ENCODE measurements at places on chromosomes 5 and 9.
A peak's percentile ranks its signal among the peaks of the same experiment; 100 is the strongest.

GRCh38 chr5:639253-639530, 27.1 kb downstream of the CEP72 start:
- no peak for DNase-seq

DNA sequence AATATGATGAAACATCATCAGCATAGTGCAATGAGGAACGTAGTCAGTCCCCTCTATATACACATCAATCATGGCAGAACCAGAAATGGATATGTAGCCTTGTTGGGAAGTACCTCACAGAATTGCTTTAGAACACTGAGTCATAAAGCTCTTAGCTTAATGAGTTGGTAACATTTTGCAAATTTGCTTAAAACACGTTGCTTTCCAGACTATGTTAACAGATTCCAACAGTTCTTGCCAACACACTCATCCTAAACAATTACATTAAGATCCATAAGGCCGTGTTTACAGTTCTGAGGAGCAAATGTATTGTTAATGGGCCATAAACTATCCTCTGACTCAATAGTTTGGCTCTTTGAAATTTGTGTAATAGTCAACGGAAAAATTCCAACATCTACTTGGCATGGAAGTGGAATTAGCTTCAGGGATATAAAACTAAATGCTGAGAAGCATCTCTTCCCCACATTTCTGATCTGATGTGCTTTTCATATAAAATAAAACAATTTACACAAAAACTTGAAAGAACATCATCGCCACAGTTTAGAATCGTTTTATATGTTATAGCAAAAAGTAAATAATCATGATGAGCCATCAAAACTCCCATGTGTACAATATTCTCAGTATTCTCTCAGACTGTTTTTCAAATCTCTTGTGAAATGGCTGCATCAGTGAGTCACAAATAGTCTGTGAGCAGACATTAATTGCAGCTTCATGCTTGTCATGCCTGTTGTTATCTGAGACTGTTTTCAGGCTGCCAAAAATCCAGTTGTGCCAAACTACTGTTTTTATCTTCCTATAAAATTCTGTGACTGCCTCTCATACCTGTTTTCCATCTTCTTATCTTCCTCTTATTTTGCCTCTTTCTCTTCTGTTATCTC, 291.9 kb downstream of the COX7C start:
- DNase-seq: no peak

DNA sequence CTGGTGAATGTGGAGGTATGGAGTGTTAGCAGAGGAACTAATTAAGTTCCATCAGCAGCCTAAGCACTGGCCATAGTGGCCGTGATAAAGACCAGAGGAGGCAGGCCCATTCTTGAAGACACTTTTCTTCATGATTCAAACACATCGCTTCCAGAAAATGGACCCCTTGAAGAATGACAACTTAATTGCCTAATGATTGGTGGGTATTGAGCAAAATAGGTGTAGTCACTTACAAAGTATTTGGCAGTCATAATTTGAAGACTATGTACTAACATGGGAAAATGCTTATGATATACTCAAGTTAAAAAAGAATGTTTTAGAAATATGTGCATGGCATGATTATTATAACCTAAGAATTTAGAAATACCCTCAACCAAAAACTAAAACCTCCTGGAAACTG, 44.8 kb downstream of the MEGF10 start:
- DNase-seq: no peak

DNA sequence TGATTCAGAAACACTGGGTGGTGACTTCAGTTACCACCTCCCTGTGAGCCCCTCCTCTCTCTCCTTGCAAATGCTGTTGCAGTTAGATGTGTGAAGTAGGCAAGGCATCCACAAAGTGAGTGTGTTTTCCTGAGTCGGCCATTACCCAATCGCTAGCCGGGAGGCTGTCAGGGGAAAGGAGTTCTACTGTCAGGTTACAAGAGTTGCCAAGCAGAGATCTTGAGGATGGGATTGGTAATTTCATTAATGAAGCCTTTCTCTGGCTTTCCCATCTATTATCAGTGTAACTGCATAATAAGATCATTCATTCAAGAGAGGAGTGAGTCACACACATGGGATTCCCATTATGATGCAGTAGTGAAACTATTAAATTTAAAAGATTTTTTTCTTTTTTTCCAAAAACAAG, 106.9 kb downstream of the GLDC start:
- no peak for DNase-seq

- no peak for DNase-seq
These were observed 42.4 kb upstream of the PHYKPL start for GRCh38 chr5:178274781-178275537.

- DNase-seq: peak; percentile 96
These were observed at the start of gene DNAJA1 for GRCh38 chr9:33024966-33025571. TSS of gene DNAJA1 (plus strand) at chr9:33025273. CDS start at chr9:33026485, 1,212 bp downstream.

DNA sequence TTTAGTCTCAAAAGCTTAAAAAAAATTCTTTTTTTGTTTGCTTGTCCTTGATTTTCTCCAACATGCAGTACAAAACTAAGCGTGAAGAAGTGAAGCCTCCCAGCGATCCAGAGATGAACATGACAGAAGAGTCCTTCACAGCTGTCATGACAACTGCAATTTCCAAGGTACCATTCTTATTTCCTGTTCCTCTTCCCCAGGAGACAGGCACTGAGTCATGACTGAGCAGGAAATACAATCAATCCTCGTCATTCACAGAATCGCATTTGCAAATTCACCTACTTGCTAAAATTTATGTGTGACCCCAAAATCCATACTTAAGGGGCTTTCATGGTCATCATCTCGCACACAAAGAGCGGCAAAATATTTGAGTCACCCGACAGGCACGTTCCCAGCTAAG, 77.3 kb downstream of the SLC1A1 start:
- DNase-seq: no peak

DNA sequence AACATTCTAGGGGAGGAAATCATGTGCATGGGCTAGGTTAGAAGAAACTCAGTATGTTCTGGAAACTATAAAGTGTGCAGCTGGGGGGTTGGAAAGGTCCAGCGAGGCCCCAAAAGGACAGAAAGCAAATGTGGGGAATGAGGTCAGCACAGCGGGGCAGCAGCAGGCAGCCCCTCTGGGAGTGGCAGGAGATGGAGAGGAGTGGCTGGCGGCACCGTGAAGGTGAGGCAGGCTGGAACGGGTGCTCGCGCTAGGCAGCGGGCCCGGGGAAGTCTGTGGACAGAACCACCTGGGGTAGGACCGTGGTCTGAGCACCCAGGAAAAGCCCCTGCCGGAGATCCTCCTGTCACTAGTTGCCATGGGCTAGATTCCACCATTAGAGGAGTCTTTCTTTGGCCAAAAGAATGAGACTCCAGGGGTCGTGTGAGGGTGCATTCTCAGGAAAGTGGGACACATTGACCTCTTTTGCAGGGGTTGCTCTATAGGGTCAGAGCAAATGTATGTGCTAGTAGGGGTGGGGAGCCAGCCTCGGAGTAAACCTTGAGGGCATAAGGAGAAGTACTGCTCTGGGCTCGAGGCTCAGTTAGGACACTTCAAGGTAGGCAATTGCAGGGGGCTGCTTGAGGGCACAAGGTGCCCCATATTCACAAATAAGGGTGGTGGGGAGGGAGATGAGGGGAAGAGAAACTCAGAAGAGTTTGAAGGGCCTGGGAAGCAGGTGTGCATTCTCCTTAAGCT, 61.2 kb downstream of the IL6ST start:
- no peak for DNase-seq

GRCh38 chr9:91113016-91113415, 248.7 kb downstream of the AUH start:
- no peak for DNase-seq

GRCh38 chr5:138180183-138180782, 1.4 kb downstream of the KIF20A start:
- DNase-seq: peak; percentile 61

DNA sequence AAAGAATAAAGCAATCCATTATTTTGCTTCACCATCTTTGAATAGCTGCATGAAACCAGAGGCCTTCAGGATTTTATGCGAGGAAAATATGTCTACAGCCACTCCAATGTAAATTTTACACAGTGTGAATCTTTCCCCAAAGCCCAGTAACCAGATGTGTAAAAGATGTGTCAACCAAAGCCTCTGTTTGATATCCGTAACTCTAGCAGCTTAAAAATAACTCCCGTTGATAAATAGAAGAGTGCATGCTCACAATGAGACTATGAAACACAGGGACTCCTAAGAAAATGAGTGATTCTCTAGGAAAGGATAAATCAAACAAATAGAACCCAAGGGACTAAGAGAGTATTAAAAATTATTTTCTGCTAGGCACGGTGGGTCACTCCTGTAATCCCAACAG, 60.0 kb upstream of the NPR3 start:
- no peak for DNase-seq

DNA sequence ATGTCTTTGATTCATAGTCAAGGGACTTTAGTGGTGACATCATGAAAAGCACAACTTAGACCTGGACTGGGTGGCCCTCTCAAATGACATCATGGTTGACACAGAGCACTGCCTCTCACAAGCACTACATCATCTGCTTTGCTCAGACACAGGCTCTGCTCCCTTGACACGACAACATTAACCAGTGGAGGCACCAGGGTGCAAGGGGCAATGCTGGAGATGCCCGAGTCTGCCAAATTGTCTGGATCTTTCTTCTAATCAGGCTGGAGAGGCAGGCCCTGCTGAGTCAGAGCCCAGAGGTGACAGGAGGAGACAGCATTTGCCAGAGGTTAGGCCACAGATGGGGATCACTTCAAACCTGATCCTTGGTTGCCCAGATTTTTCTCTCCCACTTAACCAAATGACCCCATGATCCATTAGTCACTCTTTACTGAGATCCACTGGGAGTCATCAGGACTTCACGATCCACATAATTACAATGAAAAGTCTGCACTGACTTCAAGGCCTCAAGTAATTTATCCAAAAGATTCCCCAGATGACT, 174.4 kb downstream of the SLIT3 start:
- no peak for DNase-seq

DNA sequence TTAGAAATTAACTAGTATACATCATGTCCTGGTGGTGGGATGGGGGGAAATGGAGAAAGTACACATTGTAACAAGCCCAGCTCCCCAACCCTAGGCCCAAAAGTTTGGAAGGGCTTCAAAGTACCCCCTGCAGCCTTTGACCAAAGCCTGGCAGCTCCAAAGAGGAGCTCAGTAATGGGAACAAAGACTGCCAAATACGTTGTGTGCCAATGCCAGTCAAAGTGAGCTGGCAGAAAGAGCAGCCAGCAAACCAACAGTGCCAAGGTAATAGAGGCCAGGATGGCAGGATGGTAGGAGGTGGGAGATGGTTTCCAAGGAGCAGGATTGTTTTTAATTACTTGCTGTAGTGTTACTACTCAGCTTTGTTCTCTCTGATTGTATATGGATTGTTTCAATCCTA, 248.3 kb downstream of the COX7C start:
- DNase-seq: no peak

DNA sequence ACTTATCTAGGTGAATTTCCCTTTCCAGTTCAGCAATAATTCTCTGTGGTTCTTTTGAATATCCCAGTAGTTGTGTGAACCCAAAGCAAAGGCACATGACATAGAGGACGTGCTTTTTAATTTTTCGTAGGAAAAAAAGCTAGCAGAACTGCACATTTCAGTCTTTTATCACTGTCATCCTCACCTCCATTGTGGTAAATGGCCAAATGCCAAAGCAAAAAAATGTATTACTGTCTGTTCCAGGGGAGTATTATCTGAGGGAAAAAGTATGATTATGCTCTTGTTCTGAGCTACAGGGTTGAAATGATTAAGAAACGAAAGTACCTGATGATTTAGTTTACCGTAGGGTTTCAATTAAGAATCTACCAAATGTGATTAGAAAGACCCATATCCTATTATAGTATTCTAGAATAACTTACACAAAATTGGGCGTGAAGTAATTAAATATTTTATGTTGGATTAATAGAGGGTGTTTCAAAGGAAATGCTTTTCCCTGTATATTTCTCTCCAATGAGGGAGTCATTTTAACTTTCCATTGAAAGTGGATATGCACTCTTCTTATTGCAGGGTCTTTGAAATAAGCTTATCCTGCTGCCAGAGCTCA, 62.7 kb downstream of the CAVIN4 start:
- DNase-seq: no peak

DNA sequence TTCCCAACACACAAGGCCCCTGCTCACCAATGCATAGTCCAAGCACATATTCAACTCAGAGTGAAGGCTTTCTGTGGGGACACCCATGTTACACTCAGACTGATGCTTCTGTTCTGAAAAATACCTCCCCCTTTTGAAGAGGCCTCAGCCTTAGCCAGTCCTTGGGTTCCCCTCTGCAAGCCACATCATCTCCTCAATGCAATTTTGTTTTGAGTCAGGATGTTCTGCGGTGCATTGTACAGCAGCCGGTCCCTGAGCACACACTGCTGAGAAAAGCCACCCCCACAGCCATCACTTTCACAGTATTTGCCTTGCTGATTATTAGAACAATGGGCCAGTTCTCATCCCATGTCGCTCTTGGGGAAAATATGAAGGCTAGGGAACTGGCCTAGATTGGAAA, 241.2 kb downstream of the FAM114A2 start:
- DNase-seq: no peak

DNA sequence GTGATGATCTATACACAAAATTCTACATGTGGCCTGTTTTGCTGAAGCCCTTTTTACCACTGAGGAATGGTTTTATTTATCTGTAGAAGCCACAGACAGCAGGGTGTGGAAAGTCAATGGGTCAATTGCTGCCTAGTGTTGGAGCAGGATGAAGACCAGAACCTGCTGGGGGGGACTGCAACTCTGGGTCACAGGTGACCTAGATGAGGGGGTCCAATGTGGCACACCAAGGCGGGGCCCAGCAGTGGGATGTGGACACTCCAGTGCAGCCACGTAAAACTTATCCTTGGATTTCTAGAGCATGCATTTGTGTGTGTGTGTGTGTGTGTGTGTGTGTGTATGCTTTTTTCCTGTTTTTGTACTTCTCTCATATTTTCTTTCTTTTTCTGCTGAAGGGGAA, 147.5 kb upstream of the PHYKPL start:
- DNase-seq: no peak

- no peak for DNase-seq
These were observed 81.9 kb downstream of the EBF1 start for GRCh38 chr5:159017786-159018185.

GRCh38 chr9:133080161-133080560, 18.4 kb downstream of the CEL start:
- DNase-seq: no peak

DNA sequence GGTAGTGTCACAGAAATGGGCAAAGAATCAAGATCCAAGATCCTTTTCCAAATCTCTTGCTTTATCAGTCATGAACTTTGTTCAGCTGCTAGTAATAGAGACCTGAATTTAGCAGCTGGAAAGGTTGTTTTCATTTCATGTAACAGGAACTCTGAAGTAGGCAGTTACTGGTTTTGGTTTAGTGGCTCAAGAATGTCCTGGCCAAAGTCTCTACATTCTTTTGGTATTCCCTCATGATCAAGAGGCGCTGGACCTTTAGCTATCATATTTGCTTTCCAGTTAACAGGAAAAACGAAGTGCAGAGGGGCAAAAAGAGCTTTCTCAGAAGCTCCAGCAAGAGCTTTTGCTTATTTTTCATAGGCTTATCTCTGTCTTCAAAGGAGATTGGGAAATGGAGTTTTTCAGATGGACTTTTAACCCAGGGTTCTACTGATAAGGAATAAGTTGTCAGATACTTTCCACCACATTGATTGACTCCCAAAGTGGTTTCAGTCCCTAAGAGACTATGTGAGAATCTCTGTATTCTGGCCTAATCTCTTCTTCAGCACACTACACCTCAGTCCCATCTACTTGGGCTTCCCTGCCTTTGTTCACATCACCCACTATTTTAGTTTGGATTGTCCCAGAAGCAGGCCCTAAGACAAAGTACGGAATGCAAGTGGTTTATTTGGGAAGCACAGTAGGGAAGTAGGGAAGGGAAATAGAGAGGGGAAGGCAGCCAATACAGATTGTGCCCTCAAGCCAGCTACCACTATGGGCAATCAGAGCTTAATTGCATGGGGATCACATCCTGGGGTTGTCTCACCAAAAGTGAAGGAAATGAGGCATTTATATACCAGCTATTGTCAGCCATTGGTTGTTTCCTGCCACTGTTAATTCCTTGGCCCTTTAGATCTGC, 359.3 kb downstream of the LRRC70 start:
- DNase-seq: no peak
